NCI-H187 (cell line): ENCODE measurements at places on chromosomes 12 and 14.

DNA sequence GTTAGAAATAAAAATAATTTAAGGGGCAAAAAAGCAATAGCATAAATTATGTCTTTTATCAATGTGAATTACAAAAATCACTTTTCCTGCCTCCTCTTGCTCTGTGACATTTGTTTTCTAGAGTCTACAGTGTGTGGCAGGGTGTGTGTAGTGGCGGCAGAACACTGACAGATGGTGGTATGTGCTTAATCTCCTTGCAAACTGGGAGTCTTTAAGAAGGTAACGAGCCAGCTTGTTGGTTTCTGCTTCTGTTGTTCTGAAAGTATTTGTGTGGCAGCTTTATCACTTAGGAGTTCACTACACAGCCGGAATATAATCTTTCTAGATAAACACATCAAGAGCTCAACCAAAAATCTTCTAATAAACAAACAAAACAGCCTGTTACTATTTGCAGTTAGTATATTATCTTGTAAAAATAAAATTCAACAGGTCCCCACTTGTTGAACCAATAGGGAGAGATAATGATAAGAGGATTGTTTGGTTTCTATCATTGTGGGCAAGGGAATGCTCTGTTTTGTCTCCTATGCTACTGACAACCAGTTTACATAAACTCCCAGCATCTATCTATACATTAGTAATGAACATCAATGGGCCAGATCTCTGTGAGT, 13.0 kb downstream of the CDKL1 start:
- DNase-seq: no peak

DNA sequence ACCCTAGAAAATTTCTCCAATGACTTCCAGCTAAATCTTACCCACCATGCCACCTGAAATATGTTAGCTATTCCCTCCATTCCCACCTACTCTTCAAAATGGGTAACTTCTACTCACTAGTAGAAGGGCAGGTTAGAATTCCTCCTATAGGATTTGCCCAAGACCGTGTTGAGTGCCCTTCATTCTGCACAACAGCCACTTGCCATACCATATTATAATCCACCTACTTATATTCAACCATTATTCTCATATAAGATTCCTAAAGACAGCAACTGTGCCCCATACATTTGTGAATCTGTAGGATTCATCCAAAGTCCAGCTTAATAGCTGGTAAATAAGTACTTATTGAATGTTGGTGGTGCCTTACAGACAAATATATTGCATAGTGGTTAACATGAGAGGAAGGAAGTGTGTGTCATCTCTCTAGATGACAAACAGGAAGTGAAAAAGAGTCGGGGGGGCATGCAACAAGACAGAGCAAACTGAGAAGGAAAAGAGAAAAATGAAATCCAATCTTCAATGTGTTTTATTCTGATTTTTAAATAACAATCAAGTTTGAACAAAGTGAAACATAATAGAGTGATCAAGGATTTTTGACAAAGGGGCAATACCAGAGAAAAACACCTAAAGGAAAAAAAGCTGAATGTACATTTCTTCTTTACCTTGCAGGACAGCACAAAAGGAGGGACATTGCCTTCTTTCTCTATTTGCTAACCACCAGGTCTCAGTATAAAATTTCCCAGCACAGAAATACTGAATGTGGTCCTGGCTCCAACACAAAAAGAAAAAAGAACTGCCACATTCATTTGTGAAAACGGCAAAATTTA, 389.3 kb upstream of the USP15 start:
- DNase-seq: no peak

DNA sequence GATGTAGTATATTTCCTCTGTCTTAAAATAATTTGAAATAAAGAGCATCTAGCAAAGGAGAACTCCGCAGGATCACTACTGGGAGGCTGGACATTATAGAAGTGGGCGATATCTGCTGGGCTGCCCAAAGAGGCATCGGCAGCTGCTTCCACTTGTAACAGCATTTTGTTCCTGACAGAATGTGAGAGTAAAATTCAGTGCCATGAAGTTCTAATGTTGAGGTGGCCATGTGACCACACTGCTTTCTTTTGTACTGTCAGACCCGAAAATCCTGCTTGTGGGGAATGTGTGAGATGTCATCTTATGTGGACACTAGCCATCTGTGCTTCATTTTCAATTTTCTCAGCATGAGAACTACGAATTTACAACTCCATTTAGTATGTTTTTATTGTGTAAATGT, 151.9 kb downstream of the ACSS3 start:
- DNase-seq: no peak

GRCh38 chr12:42660117-42660516, 70.6 kb upstream of the PRICKLE1 start:
- no peak for DNase-seq

DNA sequence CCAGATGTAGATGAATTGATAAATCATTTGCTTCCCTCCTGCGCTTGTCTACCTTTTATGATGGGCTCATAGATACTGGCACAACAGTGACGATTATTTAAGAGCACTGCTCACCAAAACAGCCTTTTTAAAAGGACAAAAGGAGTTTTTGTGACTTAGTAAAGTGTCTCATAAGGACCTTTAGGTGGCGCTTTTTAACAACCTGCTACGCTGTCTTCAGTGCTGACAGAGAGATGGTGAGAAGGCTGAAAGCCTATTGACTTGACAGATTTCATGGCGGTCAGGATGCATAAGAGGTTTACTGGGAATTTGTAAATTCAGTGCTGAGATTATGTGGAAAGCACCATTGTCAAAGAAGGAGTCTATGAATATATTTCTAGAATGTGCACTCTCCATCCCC, 87.6 kb downstream of the SLC15A5 start:
- DNase-seq: no peak

GRCh38 chr12:50344245-50344644, 52.2 kb downstream of the FAM186A start:
- no peak for DNase-seq

- no peak for DNase-seq
Observed at GRCh38 chr12:90062799-90063198, 354.2 kb upstream of the ATP2B1 start.

DNA sequence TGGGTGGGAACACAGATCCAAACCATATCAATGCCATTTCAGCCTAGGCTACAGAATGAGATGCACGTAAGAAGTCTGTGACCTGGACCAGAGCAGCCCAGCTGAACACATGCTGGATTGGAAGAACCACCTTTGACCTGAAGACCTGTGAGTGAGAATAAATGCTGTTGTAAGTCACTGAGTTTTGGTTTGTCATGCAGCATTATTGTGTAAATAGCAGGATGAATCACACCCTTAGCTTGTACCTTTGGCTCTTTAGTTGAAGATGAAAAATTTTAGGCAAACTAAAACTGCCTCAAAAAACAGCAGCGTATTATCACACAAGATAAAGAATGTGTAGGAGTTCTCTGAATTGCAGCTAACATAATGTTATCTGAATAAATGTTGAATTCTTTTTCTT, 199.4 kb upstream of the LRIG3 start:
- DNase-seq: no peak
